ENCODE measurements at places on chromosomes 13 and 19.
A peak's percentile ranks its signal among the peaks of the same experiment; 100 is the strongest.

DNA sequence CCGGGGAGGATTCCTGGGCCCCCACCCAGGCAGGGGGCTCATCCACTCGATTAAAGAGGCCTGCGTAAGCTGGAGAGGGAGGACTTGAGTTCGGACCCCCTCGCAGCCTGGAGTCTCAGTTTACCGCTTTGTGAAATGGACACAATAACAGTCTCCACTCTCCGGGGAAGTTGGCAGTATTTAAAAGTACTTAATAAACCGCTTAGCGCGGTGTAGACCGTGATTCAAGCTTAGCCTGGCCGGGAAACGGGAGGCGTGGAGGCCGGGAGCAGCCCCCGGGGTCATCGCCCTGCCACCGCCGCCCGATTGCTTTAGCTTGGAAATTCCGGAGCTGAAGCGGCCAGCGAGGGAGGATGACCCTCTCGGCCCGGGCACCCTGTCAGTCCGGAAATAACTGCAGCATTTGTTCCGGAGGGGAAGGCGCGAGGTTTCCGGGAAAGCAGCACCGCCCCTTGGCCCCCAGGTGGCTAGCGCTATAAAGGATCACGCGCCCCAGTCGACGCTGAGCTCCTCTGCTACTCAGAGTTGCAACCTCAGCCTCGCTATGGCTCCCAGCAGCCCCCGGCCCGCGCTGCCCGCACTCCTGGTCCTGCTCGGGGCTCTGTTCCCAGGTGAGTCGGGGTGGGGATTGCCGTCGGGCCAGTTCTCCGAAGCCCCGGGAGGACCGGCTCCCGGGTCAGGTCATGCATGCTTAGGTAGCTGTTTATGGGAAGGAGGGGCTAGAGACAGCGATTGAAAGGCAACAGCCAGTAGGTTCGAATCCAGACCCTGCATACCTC lies at the start of gene ICAM1:
Gene ICAM1 (plus strand): TSS at position 505 of the 779 bp plus-strand sequence. CDS start 40 bp downstream, at position 545.
- DNase-seq: peak; percentile 79

DNA sequence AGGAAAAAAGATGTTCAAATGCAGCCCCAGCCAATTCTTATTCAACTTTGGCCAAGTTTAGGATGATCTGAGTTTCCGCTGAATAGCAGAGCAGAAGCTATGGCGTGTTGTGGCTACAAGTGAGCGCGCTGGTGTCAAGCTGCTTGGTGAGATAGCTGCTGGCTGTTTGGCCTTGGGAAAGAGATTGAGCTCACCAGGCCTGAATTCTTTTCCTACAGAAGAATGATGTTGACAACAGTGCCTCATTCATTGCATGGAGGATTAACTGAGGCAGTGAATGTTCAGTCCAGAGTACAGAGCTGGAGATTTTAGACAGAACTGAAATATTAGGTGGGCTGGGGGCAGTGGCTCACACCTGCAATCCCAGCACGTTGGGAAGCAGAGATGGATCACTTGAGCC lies 31.5 kb upstream of the MAP3K10 start:
- DNase-seq: no peak

GRCh38 chr13:48579165-48579918 lies 46.5 kb upstream of the RCBTB2 start:
- peak; percentile 32 for DNase-seq

DNA sequence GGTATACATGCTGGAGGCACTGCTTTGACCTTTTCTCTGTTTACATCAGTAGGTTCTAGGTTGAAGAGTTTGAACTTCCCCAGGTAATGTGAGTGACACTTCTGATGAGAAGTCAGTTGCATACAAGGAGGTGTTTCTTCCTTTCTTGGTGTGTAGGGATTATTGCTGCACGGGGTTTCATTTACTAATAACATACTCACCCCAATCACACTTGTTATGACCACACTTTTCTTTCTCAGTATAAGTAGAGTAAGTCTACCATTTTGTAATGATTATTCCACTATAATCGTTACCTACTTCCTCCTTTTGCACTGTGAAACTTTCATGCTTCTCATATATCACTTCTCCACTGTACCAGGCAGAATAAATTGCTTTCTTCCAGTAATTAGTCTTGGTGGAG lies 138.0 kb downstream of the TNFSF13B start:
- no peak for DNase-seq

DNA sequence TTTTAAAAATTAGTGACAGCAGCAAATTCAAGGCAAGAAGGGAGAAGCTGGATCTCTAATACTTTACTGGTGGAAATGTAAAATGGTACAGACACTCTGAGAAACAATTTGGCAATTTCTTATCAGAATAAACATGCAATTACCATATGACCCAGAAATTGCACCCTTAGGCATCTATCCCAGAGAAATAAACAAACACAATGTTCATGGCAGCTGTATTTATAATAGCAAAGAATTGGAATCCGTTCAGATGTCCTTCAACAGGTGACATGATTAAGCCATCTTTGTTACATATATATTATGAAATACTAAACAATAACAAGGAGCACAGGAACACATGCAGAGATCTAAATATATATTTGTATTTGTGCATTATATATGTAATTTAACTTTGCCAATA lies 756.5 kb downstream of the SLITRK1 start:
- DNase-seq: no peak

DNA sequence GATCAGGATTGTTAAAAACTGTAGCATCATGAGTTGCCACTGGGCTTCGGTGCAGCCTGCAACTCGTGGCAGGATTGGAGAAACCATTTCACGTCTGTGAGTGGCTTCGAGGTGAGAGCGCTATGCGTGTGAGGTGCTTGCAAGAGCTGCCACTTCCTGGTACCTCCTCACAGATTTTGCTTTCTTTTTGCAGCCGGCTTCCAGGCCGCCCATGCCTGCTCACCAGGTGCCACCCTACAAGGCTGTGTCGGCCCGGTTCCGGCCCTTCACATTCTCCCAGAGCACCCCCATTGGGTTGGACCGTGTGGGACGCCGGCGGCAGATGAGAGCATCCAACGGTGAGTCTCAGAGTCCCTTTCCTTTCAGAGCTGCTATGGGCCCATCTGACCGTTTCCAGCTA lies 57.9 kb upstream of the C1QTNF9 start:
- no peak for DNase-seq

- no peak for DNase-seq
These were observed 99.8 kb downstream of the LACC1 start for GRCh38 chr13:43979492-43979891.

GRCh38 chr13:105607016-105607415 lies 928.4 kb downstream of the EFNB2 start:
- DNase-seq: peak; percentile 3

DNA sequence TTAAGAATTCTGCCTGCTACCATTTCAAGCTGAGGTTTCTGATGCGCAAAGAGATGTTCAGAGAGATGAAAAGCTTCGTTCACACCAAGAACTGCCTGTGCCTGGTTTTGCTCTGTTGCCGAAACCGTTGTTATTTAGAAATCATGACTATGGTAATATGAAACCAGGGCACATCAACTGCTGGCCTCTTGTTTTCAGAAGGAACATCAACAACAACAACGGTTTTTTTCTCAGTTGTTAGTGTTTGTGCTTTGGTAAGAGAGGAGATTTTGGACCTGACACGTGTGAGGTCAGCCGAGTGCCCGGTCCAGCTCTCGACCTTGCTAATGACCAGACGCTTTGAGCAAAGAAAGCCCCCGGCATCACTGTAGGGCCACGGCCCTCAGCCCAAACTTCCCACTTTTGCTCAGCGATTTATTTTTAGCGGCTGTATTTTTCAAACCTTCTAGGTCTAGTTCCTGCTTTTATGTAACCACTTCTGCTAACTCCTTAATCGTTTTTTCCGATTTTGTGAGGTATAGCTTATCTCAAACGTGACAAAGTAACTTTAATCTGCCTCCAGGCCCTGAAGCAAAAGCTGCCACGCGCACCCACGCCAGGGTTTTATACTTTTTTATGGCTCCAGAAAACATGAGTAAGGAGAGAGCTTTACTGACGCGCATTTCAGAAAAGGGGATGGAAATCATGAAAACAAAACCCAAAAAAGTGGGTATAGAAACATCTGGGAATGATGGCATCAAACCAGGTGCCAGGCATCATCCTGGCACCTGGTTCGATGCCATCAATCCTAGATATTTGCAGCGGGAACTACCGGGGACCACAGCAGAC lies 42.0 kb downstream of the KLF2 start:
- DNase-seq: no peak
